ENCODE measurements at places on chromosomes 7 and 10.

- no peak for DNase-seq
Observed at GRCh38 chr7:38122501-38122900, 55.5 kb upstream of the STARD3NL start.

GRCh38 chr10:110425684-110426293 lies 71.9 kb upstream of the DUSP5 start:
- no peak for DNase-seq

DNA sequence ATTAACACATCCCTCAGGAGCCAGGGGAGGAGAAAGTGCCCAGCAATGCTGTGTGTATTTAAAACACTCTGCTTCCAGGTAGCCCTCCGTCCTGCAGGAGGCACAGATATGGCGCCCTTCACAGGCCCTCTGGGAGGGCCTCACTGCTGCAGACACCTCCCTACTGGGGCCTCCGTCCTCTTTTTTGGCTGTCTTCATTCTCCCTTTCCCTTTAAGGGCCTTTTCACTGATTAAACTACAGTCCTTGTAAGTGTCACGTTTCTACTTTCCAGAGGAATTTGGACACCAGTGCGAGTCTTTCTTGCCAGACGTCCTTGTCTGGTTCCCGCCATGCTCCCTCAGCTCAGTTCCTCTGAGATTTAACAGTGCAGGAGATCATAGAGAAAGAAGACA lies 39.7 kb upstream of the MKRN1 start:
- no peak for DNase-seq

GRCh38 chr10:33594475-33594874 lies 260.0 kb upstream of the NRP1 start:
- DNase-seq, result no peak

DNA sequence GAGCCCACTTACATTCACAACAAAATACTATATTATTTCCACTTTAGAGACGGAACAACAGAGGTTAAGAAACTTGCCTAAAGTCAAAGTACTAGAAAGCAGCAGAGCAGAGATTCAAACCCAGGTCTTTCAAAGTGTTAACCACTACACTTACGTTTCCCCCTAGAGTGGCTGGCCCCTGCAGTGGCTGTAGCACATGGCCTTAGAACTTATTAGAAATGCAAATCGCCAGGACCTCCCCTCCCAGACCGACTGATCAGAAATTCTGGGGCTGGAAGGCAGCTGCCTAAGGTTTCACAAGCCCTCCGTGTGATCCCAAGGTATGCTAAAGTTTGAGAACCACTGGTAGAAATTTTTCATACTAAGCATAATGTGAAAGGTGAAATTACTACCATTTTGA lies 8.1 kb downstream of the MPP7 start:
- no peak for DNase-seq

DNA sequence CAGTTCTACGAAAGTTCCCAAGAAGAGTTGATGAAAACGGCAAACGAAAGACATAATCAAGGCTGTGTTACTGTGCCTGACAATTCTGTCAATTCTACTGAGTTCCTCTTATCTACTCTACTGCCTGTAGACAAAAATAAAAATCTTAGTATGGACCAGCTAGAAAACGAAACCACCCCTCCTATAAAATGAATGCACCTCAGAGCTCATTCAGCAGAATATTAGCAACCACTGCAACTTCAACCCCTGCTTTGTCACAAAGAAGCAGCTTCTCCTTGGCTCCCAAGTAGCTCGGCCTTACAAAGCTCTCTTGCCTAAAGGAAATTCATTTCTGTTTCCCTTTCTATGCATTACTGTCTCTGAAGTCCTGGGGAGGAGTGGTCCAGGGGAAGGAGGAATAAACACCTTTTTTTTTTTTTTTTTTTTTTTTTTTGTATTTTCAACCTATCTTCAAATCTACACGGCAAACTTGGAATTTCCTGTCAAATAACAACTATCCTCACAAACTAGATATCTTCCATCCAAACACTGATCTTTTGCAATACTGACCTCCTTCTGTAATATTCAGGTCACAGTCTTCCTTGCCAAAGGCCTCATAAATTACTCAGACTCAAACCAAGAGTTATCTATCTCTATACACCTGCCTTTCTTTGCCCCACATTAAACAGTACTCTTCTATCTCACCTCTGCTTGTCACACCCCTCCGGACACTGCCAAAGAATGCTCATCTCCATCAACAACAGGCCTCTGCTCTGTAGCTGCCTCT lies 74.3 kb downstream of the GLI3 start:
- no peak for DNase-seq

GRCh38 chr7:151630851-151631569 lies 111.3 kb upstream of the RHEB start:
- no peak for DNase-seq

- no peak for DNase-seq
Observed at GRCh38 chr10:18238870-18239485, 98.8 kb downstream of the CACNB2 start.

GRCh38 chr7:130114374-130114773 lies 44.0 kb downstream of the KLHDC10 start:
- no peak for DNase-seq

DNA sequence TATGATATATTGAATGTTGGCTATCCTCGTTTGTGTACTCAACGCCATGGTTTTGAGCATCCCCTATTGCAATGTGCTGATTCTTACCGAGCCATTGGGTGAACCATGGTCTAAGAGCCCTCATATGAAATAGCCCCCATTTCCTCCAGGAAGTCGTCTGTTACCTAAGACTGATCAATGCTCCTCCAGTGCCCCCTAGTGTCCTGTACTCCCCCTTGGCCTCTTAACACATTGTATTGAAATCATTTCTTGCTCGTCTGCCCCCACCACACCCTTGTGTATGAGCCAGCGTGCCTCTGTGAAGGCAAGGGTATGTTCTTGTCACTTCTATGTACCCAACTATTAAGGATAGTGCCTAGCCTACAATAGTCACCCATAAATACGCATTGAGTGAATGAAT lies 11.2 kb upstream of the SLC35B4 start:
- DNase-seq, result no peak

DNA sequence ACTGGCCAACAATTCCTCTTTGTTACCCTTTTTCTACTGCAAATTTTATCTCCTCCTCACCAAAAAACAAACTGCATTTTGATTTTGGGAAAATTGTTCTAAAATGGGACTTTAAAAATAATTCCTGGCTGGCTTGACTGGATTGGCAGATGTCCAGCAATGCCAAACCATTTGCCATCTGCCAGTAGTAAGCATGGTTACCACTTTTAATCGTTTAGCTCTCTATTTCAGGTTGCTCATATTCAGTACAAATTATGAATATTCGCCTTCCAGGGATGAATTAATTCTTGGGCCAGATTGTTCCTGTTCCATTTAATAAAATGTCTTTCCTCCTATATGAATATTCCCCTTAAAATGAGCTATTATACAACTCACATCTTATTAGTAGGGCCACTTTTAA lies 35.7 kb downstream of the SMNDC1 start:
- no peak for DNase-seq

- DNase-seq, result no peak
Observed at GRCh38 chr10:107317592-107317991, 153.1 kb upstream of the SORCS1 start.

DNA sequence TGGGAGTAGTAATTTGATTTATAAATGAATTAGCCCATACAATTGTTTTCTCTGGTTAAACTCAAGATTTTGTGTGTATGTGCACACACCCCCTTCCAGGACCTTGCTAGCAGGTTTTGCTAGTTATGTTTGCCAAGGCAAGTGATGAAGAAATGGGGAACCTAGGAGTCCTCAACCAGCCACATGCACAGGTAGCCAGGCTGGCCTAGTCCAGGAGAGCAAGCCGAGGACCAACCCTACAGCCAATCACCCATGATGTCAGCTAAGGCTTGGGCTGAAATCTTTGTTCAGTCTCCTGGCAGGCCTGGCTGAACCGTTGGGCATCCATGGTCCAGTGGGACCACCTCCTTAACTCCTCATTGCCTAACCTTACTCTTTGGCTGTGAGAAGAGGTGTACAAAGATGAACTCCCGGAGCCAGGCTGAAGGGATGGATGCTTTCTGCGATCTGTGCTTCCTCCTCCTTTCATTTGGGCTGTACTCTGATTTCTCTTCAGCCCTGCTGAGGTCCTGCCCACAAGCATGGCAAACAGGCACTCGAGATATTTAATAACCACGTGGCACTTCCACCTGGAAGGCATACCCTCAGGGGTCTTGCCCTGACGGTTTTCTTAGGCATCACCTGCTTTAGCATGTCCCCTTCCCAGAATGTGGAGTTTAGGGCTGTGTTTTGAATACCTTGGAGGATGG lies 22.1 kb downstream of the HNRNPA2B1 start:
- DNase-seq, result no peak

- no peak for DNase-seq
Observed at GRCh38 chr10:46309511-46310142, 22.8 kb downstream of the ANTXRL start.

- DNase-seq, result no peak
Observed at GRCh38 chr7:121605317-121605680, 209.2 kb upstream of the FAM3C start.

DNA sequence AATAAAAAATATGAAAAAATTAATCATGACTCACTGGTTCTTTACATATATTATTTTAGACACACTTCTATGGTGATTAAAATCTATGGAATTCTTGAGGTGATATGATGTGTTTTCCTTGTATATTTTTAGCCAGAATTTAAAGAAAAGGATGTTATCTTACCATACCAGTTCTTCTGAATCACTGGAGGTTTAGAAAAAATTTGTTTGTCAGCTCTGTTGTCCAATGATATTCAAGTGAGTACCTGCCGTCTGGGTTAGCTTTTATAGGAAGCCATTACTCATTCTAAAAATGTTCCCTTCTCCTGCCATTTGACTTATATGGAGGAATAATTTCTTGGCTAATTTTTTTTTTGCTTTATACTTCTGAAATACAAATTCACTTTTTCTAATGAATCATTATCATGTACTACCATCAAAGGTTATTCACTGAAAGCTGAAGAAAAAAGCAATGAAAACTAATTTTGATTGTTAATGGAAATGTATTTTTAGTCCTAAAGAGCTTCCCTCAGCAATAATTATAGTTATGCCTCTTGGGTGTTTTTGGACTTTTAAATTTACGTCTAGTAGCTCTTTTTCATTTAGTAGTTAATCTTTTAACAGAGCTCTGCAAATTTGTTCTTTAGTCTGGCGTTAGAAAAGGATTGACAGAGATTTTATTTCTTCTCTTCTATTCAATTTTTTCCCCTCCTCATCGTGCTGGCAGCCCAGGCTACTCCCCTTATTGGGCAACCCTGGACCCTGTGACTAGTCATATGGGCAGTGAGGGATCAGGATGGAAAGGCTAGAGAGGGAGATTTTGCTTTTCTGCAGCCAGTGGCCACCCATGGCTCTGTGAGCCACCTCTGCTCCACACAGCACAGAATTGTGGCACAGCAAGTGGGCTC lies 434.2 kb downstream of the LRMDA start:
- no peak for DNase-seq

- no peak for DNase-seq
Observed at GRCh38 chr10:11789956-11790355, 33.2 kb upstream of the PROSER2 start.

DNA sequence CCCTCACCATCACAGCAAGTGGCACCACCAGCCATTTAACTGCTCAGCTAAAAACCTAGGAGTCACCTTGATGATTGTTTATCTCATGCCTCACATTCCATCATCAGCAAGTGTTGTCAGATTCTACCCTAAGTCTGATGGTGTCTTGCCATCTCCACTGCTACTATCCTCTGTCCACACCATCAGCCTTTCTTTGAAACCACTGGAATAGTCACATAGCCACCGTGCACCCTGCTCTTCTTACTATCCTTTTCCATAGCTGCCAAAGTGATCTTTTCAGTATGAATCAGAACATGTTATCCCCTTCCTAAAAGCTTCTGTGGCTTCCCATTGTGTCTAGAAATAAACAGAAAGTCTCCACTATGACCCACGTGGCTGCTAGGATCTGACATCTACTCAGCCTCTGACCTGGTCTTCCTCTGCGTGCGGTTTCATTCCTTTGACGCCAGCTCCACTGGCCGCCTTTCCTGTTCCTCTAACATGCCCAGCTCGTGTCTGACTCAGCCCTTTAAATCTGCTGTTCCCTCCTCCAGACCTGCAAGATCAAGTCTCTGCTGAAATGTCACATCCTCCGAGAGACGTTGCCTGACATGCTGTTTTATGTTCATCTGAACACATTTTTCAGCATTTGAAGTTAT lies 16.5 kb upstream of the CHN2 start:
- no peak for DNase-seq

DNA sequence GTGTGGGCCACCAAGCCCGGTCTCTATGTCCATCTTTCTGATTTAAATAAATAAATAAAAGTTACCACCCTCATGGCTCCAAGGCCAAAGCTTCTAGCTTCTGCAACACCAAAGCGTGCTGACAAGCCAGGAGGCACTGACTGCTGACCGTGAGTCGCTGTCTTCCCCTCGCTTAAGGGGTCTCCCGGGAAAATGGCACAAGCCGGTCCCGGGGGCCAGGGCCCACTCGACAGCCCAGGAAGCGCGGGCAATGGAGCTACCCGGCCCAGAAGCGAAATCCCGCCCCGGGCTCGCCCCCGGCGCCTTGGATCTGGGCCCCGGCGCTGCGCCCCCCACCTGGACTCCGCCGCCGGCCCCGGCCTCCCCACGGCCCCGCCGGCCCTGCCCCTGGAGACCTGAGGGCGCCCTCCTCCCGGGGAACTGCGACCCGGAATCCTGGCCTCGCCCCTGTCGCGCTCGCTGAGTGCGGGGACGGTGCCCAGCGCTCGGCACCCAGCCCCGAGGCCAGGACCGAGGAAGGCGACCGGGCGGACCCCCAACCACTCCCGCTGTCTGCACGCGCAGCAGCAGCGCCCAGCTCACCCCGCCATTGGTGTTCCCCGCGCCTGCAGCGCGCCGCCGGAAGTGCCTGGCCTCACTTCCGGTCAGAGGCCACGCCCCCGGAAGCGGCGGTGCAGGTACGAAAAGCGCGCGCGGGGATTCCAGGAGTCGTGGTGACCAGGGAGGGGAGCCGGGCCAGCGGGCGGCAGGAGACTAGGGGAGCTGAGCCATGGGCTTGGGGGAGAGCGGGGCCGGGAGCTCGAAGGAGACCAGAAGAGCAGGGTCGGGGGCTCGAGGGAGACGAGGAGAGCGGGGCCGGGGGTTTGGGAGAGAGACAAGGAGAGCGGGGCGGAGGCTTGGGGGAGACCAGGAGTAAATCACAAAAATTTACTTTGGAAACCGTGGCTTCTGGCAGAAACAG lies at the start of the genes MRM2 and NUDT1:
TSS of gene MRM2 (minus strand) at position 626 of the 961 bp plus-strand sequence. CDS start at position 590, 36 bp downstream.
TSS of gene NUDT1 (plus strand) at position 647 of the 961 bp plus-strand sequence. CDS start 2,349 bp downstream, outside the sequence.
- peak; percentile 59 for DNase-seq

DNA sequence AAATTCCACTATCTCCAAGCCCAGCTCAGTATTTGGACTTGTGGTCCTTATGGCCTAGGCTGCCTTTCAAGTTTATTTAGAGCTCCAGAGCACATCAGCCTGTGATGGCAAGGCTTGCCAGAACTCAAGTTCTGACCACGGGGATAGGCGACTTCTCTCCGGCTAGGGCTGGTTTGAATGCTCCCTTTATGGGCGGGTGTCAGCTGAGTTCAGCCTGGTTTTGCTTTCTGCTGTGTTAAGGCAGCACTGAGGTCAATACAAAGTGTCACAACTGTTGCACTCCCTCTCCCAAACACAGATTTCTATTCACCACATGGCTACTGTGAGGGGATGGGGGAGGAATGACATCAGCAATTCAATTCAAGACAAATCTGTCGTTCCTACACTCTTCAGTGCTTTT lies 318.1 kb upstream of the MYO3A start:
- no peak for DNase-seq

- DNase-seq, result no peak
Observed at GRCh38 chr7:70472601-70473237, 659.2 kb upstream of the GALNT17 start.

GRCh38 chr7:50684011-50684712 lies 98.5 kb downstream of the GRB10 start:
- no peak for DNase-seq

Data from activated CD8-positive, alpha-beta memory T cell treated with anti-CD3 and anti-CD28 coated beads for 1 hour (primary cell).